Mesenteric fat pad (tissue), 1 donor: ENCODE measurements at places on chromosomes 7 and 10.

DNA sequence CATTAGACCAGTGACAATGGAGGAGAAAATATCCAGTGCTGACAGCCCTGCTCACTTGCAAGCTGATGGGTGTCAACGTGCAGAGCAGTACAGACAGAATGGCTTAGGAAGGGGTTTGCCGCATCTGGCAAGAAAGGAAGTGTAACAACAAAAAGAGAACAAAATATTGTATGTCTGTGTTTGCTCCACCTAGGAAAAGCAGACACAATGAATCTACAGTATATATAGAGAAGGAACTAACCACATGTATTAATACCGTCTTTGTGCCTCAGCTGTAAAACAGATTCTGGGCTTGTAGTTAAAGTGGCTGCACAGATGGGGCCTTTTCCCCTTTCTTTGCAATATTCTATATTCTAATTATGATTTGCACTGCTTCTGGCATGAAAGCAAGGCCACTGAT, 281.1 kb upstream of the MEOX2 start:
- no peak for DNase-seq

- DNase-seq = no peak
Observed at GRCh38 chr7:50317697-50318669, 13.5 kb downstream of the IKZF1 start.

DNA sequence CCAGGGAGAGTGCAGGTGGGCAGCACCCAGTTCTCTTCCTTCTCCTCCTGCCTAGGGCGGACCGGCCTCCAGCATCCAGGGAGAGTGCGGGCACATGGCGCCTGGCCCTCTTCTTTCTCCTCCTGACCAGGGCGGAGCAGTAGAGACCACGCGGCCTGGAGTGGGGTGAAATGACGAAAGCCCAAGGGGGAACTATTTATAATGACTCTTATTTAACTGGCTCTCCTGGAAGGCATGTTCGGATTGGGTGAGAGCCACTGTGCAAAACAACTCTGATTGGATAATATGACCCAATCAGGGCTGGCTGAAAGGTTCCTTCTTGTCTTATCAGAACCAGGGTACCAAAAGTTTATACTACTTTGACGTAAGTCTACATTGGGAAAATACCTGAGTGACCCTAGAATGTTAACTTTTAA, 63.1 kb downstream of the ZNF37A start:
- DNase-seq = no peak

DNA sequence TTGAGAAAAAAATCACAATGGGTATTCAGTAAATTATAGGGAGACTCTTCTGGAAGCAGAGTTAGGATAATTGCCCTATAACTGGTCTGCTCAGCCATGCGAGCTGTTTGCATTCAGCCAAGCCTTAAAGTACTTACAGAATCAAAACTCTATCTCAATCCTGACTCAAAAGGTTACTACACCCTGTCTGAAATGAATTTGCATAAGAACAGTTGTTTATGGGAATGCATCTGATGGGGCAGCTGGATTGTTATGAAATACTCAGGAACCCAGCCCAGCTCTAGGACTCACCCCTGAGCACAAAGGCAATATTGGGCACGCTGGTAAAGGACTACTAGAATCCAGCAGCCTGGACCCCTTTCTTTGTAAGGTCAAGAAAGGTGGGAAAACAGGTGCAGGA, 38.8 kb downstream of the AKR1B15 start:
- DNase-seq = no peak

GRCh38 chr10:56349611-56350010, 11.4 kb downstream of the ZWINT start:
- DNase-seq = no peak

GRCh38 chr10:54667136-54667535, 133.9 kb downstream of the PCDH15 start:
- no peak for DNase-seq

- DNase-seq = no peak
Observed at GRCh38 chr10:109911903-109912302, 11.4 kb downstream of the XPNPEP1 start.
